Hippocampal formation (tissue), 2 donors: ENCODE measurements at places on chromosomes 12 and 14.

DNA sequence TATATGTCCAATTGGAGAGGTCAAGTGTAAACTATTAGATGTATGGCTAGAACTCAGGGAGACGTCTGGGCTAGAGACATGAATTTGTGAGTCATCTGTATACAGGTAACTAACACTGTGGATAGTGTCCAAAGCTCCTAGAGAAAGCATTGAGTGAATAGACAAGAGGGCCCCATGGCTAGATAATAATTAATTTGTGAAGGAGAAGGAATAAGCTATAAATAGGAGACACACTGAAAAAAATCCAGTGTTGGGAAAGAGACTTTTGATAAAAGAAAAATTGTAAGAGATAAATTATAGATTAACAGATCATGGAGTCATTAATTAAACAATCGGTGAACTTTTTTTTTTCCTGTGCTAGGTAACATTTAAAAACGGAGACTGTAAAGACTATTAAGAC, 326.6 kb upstream of the PRICKLE1 start:
- DNase-seq = no peak

DNA sequence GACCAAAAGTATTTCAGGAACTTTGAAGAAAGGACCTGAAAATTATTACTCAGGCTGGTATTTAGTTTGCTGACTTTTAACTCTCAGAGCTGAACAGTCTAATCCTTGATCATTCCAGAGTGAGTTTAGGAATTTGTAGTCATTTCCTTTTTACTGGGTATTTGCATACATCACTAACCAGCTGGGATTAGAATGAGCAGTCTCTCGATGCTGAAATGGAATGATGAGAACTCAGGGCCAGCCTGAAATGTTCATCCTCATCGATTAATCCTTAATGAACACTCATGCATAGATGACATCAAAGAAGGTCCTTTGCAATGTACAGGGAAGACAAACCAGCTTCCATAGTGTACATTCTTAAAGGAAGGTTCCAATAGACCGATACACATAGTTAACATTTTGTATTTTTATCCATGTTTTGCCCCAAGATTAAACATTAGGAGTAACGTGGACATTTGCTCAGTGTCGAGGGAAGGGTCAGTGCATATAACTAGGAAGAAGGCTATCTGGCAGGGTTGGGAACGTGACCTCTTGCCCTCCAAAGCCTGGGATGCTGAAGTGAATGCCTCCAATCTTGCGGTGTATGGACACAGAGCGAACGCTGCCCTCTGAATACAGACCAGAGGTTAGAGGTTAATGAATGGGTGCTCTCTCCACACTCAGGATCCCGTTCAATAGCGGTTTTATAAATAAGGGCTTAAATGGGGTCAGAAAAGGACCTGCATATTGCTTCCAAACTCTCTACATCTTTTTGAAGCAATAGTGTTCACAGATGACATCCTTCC, 14.5 kb downstream of the FBXL14 start:
- no peak for DNase-seq

GRCh38 chr12:7068994-7069346, 8.5 kb downstream of the C1S start:
- no peak for DNase-seq

GRCh38 chr14:69863083-69863482, 16.1 kb upstream of the SMOC1 start:
- DNase-seq = no peak

DNA sequence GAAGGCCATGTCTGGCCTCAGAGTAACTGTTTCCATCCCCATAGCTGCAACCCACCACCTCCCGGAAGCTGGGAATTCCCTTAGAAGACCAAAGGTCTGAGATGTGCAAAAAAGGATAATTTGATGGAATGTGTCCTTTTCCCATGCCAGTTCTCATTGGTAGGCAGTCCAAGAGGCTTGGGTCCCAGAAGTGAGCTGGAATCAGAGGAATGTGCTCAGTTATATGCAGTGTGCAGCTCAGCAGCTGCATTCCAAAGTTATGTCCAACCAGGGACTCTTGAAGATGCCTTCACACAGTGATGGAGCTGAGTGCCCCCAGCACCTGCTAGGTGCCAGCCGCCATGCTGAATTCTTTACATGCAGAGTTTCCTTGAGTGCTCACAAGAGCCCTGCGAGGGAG, 583.9 kb upstream of the TBX3 start:
- no peak for DNase-seq

GRCh38 chr12:65822732-65823512, 1.4 kb upstream of the HMGA2 start:
- no peak for DNase-seq
